ENCODE measurements at places on chromosomes 11 and 22.

DNA sequence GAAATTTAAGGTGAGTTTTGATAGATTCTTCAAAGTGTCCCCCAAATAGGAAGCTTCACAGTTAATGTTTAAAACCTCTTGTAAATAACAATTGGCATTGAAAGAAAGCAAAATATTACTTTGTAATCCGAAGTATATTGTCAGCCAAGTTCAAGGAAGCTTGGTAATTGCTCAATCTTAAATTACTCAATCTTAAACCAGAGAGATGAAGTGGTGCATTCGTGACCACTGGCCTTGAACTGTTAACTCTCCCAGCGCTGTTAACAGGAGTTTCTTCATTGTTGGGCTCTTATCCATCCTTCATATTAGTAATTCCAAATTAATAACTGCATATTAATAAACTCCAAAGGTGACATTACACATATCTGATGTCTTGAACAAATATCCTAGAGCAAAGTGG, 20.6 kb upstream of the FDX1 start:
- ATAC-seq: peak; percentile 32

GRCh38 chr11:70250876-70251658, 19.4 kb upstream of the PPFIA1 start:
- peak; percentile 45 for ATAC-seq

GRCh38 chr11:62889484-62890437, 9.1 kb downstream of the SLC3A2 start:
- ATAC-seq: peak; percentile 23

DNA sequence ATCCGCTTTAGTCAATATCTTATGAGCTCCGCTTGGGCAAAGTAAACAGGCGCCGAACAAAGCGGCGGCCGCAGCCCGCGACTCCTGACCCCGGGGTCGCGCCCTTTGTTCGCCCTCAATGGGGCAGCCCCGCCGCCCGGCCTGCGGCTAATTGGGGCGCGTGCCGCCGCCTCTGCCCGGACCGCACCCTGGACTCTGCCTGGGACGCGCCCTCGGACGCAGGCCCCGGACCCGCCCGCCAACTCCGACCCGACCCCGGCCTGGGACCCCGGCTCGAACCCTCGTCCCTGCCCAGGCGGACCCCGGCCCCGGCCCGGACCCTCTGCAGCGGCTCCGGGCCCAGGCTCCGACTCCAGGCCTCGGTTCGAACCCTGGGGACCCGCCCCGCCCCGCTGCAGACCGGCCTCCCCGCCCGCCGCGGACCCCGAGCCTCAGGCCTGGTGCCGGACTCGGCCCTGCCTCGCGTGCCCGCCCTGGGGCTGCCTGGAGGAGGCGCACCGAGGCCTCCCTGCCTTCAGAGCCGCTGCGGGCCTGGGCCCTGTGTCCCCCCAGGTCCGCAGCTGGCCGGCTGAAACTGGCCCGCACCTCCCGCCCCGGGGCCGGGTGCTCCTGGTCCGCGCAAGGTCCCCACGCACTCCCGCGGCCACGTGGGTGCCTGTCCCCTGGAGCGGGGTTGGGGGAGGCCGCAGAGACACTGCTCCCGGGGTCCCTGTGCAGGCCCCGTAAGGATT, 84.7 kb upstream of the WNT7B start:
- peak; percentile 16 for ATAC-seq

DNA sequence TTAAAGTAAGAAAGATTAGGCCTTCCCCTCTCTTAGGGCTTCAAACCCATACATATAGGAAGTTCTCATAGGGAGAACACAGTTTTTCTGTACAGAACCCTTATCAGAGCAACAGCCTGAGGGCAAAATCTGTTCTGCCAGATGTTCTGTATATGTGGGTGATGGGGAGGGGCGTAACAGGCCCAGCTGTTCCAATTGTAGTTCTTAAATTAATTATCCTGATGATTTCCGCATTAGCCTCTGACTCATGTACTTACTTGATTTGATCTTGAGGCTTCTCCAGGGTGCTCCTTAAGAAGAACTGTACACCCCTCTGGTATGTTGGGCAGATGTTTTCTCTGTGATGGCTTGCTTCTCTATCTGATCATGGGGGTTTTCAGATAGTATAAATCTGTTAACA, 123.1 kb upstream of the C11orf87 start:
- peak; percentile 57 for ATAC-seq

- ATAC-seq: no peak
Measured at GRCh38 chr22:29768052-29768693, 1.0 kb downstream of the UQCR10 start.

DNA sequence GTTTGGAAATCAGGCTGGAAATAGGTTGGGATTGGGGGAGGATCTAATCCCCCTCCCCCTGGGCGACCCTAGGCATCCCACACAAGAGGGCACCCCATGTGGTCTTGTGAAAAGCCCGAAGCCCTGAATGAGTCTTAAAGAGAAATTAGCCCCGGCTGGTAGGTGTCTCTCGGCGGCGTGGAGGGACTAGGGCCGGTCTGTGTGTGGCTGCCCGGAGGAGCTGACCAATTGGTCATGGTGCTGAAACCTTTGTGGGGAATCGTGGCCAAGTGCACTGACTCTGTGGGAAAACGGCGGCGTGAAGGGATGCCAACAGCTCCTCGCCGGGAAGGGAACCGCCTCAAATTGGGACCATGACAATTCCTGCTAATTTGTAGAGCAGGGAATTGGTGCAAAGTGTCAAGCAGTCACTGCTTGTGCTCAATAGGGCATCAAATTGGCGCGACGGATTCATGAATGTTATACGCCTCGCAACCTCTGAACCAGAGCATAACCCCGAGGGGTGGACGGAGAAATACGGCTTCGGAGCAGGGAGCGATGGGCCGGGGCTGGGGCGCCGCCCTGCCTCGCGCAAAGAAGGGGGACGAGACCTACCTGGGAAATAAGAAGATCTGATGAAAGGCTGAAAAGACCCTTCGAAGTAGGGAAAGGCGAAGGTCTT, 1.5 kb downstream of the DBX1 start:
- peak; percentile 86 for ATAC-seq

DNA sequence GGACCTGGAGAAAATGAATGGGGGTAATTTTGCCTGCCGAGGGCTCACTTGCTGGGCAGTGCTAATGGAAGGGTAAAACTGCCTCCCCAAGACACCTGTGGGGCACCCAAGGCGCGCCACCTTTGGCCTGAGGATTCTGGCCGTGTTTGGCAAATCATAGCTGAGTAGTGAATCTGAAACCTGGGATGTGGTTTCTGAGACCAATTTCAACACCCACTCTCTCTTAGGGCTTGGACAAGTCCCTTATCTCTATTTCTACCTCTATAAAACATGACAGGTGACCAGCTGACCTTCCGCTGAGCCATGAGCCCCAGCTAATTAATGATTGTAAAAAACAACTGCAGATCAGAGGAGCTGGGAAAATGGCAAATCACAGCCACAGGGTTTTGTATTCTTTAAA, 1.5 kb upstream of the PACSIN3 start:
- no peak for ATAC-seq

GRCh38 chr11:109203176-109203575, 218.8 kb upstream of the C11orf87 start:
- ATAC-seq: no peak

Measured in motor neuron (in vitro differentiated cells).